ENCODE measurements at places on chromosomes 5 and 9. TPM values are rescaled to one million over a fixed set of nuclear protein-coding genes. Genes with fewer than 3 reads are reported as not detected.

The KLF9 gene
- total RNA-seq: 11.9 TPM

The CBY3 gene
- not detected for total RNA-seq

The SAPCD2 gene
- total RNA-seq: 78.8 TPM

DNA sequence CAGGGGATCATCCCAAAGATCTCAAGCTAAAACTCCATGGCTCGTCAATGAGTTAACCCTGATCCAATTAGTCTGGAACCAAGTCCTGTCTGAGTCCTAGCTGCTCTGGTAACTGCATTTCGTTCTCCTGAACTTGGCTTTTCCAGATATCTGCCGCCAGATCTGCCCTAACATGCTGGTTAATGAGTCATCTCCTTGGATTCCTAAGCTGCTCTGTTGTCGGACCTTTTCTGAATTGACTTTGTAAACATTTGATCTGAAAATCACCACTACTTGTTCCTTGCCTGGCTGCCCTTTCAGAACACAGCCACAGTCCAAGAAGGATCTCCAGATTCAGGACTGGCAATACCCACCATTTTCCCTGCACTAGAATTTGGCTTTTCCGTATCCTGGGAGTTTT, 473.0 kb downstream of the ZSWIM6 start:
- H3K4me1 ChIP-seq: no peaks in the 10 kb centered on the region
- no peak overlapping the region for H3K4me3 ChIP-seq
- no peak overlapping the region for H3K27ac ChIP-seq
- no peaks in the 10 kb centered on the region for H3K36me3 ChIP-seq
- no peaks in the 10 kb centered on the region for H3K27me3 ChIP-seq
- DNase-seq: no peak

DNA sequence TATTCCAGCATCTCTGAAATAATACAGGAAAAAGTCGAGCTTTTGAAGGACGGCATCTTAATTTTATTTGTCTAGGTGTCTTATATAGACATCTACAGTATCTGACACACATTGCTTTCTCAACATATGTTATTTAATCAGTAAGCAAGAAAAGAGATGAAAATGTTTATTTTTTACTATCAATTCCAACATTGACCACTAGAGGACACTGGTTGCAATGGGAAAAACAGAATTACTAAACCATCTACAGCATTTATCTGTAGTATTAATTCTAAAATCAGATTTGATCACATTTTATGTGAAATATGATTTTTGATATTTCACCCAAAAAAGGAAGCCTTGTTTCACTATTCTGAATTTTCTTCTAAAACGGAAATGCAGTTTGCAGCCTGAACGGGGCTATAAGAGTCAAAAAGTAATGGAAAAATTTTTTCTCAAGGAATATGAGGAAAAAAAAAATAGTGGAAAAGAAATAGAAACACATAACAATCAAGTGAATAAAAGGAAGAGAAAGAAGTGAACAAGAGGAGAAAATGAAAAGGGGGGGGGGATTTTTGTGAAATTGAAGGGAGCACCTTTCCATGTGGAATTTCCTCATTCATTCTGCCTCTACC, 98.6 kb downstream of the OSTF1 start:
- H3K4me1 ChIP-seq: no peaks in the 10 kb centered on the region
- no peak overlapping the region for H3K4me3 ChIP-seq
- no peaks in the 10 kb centered on the region for H3K27me3 ChIP-seq
- no peaks in the 10 kb centered on the region for H3K36me3 ChIP-seq
